ENCODE measurements at places on chromosomes 3 and 15.

- DNase-seq: no peak
Observed at GRCh38 chr3:48855681-48856447, 8.2 kb upstream of the PRKAR2A start.

DNA sequence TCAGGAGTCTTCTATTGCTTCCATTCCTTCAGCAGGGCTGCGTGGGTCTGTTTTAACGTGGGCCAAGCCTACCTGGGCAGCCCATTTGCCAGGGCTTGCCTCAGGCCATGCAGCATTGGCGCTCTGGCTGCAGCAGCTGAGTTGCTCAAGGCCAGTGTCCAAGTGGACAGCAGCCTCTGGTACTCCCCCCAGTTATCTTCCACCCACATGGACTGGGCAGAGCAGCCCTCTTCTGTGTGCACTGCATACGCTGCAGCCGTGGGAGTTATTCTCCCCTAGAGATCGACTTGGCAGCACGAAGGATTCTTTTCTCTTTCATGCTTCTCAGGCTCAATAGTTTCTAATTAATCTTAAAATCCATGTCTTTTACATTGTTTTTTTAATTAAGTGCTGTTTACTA is 6.9 kb upstream of the CAPN3 start:
- no peak for DNase-seq

DNA sequence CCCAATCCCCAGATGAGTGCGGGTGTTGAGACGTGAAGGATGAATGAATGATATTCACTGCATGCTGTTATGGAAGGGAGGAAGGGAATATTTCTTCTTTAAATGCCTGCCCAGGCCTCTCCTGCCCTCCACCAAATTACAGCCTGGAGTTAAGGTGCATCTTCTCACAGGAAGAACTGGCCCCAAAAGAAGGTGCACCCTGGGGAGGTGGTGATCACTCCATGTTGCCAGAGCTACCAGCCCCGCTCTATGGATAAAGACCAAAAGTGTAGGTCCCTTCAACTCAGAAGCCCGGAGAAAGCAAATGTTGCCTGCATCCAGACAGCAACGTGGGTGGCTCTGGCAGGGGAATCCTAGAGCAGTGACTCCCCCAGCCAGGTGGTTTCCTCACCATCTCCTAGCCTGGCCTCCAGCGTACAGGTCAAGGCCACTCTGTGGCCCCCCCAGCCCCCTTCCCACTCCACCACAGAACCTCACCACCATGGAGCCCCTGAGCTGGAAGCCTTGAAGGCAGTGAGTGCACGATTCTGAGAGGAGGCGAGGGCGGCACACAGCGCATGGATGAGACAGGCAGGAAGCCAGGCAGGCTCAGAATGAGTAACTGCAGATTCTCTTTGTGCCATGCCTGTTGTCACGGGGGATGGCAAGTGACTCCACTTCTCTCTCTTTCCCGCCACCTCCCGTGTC is 3.5 kb upstream of the VIPR1 start:
- no peak for DNase-seq

DNA sequence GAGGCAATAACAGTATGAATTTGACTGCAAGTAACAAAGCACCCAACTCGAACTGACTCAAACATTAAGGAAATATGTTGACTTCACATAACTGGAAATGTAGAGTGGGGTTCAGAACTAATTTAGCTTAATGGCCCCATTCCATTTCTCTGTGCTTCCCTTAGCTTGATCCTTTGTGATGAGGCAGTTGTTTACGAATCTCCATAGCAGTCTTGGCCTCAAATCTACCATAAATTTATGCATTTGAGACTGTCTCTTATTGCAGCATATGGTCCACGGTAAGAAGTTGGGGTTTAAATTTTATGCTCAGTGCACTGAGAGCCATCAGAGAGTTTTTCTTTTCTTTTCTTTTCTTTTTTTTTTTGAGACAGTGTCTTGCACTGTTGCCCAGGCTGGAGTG is 148.7 kb upstream of the POU1F1 start:
- DNase-seq: no peak

DNA sequence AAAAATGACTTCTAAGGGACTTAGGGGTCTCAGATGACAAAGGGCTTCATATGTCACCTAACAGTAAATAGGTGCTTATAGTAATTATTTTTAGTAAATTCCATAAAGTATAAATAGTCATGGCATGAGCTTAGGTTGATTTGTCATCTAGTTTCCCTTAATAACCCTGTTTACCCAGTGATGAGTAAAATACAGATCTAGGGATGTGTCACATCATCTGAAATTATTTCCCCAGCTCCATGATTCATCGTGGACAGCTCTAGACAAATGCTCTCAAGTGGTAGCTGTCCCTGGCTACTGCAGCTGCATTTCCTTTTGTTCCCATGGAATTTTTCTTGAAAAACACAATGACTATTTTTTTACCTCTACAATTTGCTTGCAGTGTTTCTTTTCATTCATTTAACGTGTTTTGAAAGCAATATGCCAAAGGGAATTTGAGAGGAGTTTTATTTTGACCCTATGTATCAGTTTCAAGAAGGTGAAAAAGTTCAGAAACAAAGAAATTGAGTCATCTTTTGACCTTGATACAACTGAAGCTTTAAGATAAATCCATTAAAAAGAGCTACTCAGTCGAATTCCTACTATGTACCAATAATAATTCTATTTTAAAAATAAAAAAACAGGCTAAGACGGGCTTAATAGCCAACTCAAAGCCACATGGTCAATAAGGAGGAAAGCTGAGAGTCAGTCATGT is 241.6 kb downstream of the KCNMB2 start:
- DNase-seq: no peak

DNA sequence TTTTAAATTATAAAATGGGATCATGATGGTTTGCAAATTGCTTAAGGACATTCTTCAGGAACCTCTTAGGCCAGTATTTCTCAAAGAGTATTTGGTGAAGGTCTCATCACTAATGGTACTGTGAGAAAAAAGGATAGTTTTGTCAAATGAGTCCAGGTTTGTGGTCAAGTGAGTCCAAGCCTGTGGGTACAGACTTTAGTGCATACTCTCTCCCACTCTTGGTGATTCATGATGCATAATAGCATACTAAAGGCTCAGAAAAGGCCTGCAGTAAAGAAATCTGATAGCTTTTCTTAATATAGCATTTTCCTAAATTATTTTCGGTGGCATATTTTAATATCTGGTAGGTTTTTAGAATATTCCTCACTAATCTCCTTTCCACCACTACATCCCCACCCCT is 20.0 kb downstream of the BOC start:
- no peak for DNase-seq

DNA sequence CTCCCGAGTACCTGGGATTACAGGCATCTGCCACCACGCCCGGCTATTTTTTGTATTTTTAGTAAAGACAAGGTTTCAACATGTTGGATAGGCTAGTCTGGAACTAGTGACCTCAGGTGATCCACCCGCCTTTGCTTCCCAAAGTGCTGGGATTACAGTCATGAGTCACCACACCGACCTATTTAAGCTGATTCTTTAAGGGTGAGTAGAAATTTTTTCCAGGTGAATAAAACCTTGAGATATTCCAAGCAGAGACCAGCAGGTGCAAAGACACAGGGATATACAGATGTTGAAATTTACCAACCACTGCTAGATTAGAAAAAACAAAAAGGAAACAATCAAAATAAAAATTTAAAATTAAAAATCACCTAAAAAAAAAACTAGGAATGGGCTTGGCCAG is 74.4 kb upstream of the CHRNB4 start:
- no peak for DNase-seq

DNA sequence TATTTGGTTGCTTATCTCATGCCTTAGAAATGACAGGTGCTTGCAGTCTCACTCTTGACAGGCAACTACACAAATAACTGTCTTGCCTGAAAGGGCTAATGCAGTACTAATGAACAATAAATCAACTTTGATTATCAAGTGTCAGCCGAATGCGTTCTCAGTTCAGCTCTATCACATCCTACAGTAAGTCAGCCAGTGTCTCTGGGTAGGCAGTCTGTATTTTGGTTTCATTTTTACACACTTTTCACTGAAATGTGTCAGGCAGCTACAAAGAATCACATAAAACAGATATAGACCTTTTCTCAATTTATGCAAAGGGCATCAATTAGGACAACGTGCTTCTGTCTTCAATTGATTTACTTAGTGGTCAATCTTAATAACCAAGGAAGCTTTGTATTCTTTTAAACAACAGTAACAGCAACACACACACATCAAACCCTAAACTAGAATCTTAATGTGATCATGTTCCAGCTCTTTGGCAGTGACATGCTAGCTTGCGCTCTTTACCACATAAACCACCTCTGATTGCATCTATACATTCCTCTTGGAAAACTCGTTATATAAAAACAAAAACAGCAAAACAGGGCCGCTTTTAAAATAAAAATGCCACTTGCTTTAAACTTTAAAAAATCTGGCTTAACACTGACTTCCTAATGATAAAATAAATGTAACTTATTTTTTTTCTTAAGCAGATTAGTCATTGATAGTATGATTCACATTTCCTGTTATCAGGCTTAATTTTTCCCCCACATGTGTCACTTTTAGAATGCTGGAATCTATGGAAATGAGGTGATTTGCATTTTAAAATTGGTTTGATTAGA is 520.4 kb downstream of the FOXP1 start:
- no peak for DNase-seq

- DNase-seq: no peak
Observed at GRCh38 chr15:83290236-83290635, 5.8 kb upstream of the BNC1 start.

DNA sequence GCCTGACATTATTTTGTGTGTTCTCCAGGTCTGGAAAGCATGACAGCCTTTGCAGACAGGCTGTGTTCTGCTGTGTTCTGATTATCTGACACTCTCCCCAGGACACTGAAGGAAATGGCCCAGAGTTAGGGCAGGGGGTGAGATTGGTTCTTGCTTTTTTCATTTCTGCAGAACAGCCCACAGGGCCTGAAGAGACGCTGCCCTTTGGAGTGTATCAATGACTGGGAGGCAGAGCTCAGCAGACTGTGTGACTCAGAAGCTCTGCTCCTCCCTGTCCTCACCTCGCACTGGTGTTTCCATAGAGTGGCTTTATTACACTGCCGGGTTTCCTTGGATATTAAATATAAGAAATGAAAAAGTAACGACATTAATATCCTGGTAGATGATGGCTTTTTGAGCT is 523.6 kb downstream of the NTRK3 start:
- DNase-seq: no peak

GRCh38 chr3:38343797-38344594 is 2.6 kb upstream of the XYLB start:
- DNase-seq: no peak

GRCh38 chr3:72272356-72272755 is 487.4 kb upstream of the PROK2 start:
- DNase-seq: no peak

DNA sequence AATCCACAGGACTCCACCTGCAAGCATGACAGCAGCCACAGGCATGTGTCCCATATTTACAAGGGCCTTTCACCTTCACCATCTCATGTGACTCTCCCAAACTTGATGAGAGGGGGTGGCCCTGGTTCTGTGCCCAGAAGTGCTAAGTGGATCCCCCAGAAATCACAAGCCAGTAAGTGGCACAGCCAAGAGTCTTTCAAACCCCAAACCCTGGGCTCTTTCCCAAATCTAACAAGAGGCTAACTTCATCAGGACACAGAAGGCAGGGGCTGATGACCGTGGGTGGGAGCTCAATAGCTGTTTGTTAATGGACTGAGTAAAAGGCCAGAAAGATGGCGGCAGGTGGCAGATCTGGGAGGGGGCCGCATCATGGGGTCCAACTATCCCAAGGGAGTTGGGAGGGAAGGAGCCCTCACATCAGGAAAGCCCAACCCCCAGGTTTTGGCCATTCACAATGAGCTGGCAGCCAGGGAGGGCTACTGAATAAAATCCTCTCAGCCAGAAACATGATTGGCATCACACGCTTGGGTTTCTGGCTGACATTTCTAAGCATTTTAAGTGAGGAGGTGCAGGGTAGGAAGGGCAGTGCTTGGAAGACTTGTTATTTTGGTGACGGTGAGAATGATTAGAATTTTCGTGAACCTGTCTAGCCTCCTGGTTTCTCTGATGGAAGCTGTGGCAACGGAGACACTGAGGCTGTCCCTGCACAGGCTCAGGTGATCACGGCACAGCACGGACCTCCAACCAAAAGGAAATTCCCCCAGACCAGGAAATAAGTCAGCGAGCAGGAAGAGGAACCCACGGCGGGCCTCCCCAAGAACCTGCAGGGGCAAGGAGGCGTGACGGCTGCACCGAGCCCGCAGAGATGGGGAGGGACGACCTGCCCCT is 109.3 kb downstream of the OXNAD1 start:
- no peak for DNase-seq
